ENCODE measurements at places on chromosomes 2 and 18.

GRCh38 chr2:24022975-24023575 is 13.2 kb downstream of the MFSD2B start:
- ATAC-seq = no peak

DNA sequence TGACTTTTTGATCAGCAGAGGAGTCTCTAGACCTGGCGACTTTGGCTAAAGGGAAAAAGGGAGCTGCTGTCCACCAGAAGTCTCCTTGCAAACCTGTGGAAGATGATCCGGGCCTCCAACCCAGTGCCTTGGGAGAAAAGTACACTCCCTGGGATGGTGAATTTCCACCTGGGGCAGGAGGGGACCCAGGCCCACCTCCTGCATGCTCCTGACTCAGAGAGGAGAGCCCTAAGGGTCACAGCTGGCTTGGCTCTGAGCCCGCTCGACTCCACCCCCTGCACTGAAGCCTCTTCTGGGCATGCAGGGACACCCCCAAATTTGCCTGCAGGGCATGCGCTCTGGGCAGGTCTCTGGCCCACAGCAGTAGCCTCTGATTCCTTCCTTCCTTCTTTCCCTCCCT is 66.5 kb downstream of the PDCL3 start:
- no peak for ATAC-seq

GRCh38 chr2:65381607-65382051 is 50.8 kb downstream of the SPRED2 start:
- no peak for ATAC-seq

DNA sequence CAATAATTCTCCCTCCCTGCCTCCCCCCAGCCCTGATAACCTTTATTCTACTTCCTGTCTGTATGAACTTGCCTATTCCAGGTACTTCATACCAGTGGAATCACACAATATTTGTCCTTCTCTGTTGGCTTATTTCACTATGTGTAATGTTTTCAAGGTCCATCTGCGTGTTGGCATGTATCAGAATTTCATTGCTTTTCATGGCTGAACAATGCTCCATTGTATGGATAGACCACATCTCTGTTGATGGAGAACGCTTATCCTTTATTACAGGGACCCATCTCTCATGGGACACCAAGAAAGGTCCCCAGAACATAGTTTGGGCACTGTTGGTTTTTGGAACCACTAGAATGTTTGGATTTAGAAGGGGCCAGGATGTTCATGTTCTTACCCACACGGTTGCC is 40.2 kb downstream of the ATOH8 start:
- no peak for ATAC-seq

DNA sequence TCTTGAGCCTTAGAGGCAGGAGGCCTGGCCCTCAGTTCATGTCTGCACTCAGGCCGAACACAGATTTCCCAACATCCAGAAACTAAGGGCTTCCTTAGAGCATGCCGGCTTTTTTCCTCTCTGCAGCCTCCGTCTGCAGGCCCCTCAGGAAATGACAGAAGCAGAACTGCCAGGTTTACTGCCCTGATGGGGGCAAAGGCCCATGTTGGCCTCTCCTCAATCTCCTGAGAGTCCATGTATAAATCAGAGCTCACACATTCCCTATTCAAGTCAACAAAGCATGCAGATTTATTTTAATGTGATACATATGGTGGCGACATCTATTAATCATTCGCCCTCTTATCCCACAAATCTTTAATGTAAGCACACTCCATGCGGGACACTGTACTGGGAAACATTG is 475.6 kb upstream of the HS6ST1 start:
- ATAC-seq = no peak

DNA sequence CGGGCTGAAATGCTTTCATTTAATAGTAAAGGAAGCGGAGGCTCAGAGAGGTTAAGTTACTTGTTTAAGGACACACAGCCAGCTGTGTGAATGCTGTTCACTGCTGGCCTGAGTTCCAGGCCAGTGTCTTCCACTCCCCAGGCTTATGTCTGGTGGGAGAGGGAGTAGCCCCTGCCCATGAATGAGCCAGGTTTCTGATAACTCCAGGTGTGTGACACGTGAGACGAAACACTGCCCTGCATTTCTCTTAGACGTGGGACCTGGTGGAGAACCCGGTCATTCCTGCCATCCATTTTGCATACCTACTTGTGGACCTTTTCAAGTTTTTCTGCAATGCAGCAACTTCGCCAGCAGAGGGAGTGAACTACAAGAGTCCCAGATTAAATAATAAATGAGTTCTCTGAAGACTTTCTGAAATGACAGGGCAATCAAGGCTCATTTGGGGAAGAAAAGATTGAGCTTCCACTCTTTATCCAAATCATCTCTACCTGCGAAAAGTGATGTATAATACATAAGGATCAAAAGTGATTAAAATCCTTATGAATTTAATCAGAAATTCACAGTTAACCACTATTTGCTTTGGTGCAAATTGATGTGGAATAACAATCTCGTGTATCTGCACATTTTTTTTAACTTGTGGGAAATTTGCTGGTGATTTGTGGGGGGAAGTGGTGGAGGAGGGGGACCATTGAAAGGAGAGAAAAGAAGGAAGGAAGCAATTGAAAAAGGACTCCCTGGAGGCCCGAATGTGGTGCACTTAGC is 79.4 kb upstream of the ASB18 start:
- ATAC-seq = peak; percentile 74

DNA sequence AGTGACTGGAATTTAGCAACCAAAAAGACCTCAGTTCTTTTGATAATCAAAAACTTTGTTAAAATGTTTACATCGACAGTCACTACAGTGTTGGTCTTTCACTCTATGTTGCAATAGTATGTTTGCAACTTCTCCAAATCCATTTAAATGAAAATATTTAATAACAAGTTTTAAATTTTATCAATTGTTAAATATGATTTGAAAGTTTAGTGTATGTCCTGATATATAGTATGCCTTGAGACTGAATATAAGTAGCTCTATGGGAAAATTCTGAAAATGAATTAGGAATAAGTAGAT is 109.9 kb downstream of the ANKRD44 start:
- no peak for ATAC-seq
